ENCODE measurements at places on chromosomes 6 and 20.

GRCh38 chr6:79436241-79436640, 101.0 kb downstream of the LCA5 start:
- DNase-seq = no peak

GRCh38 chr6:80165143-80165542, 58.7 kb downstream of the BCKDHB start:
- peak; percentile 61 for DNase-seq

DNA sequence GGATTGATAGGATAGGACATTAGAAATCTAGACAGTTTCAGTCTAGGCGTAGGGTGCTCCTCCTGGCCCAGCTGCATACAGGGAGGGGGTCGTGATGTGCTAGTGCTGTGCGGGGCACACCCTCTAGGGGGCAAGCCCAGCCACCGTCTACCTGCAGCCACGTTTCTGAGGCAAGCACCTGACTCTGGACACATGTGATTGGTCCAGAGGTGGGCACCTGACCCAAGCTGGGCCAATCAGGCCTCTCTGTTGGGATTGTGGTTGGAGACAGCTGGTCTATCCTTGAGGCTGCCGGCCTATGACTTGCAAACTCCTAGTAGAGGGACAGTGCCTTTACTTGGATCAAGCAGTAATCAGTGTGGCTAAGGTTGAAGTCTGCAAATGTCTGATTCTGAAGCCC, 317.1 kb downstream of the BMP7 start:
- no peak for DNase-seq

DNA sequence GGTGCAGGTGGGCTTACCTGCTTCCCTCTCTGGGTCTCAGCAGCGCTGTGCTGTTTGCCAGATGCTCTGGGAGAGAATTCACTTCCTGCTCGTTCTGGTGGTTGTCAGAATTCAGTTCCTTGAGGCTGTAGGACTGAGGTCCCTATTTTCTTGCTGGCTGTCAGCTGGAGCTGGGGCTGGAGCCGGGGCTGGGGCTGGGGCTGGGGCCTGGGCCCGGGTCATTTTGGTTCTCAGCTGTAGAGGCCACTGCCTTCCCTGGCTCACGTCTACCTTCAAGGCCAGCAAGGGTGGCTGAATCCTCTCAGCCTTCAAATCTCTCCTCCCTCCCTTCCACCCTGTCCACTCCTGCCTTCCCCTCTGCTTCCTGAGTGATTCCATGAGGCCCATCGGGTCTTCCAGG, 16.8 kb upstream of the PHACTR3 start:
- DNase-seq = no peak

- DNase-seq = no peak
Observed at GRCh38 chr6:143150281-143150680, 89.6 kb downstream of the AIG1 start.

DNA sequence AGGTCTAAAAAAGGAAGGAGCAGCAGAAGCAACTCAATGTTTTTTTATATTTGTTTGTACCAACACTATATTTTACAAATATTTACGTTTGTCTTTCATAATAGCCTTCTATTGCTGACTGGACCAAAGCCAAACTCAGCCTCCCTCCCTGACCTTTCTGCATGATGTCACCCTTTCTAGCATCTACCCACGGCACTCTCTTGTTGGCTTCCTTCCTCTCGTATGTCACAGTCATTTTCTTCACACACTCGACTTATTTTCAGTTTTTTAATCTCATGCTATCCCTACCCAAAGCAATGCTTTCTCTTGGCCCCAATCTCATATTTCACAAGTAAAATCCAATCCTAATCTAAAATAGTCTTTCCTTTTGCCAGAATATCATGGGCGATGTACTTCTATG, 16.3 kb upstream of the FAM8A1 start:
- DNase-seq = no peak

DNA sequence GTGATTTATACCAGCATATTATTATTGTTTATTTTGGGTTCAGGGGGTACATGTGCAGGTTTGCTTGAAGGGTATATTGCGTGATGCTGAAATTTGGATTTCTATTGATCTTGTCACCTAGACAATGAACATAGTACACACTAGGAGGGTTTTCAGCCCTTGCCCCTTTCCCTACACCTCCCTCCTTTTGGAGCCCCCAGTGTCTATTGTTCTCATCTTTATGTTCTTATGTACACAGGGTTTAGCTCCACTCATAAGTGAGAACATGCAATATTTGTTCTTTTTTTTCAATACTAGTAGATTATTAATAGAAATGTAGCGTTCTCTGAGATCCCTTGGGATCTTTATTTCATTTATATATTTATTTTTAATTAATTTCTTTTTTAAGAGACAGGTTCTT, 79.2 kb upstream of the MRAP2 start:
- DNase-seq = no peak

- DNase-seq = no peak
Observed at GRCh38 chr6:41713650-41714291, 21.6 kb downstream of the TFEB start.

- peak; percentile 38 for DNase-seq
Observed at GRCh38 chr20:54479138-54479906, 3.9 kb downstream of the DOK5 start.

DNA sequence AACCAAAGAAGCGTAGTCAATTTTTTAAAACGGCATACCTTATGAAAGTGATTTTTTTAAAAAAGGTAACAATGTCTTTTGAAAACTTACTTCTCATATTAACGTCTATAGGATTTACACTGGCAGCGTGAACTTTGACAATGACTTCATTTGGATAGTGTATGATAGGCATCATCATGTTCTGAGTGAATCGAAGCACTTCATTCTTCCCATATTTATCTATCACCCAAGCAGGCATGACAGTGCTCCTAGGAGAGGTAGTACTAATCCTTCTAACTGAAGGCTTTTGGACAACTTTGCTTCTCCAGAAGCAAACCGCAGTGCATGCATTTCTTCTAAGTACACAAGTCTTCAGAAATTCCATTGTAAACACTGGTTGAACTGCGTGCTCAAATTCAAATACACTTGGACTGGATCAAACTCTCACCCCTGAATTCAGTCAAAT, 618 bp downstream of the RTN4IP1 start:
- DNase-seq = no peak

DNA sequence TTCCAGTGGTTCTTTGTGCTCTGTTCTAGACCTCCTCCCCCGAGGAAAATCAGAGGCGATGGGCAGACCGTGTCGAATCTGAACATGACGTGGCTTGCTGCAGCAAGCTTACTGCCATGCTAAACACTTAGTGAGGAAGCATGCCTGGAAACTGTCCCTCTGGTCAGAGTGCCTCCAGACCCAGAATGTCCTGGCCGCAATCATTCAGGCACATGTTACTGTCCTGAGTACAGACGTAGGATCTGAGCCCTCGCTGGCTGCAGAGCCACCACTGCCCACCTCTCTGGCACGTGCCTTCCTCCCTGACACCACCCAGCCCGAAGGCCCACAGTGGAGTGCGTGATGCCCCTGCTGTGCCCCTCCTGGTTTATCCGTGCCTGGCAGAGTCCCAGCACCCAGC, 163.6 kb downstream of the SYNDIG1 start:
- no peak for DNase-seq

GRCh38 chr6:151442371-151442770, 9.6 kb downstream of the RMND1 start:
- no peak for DNase-seq

GRCh38 chr6:64083261-64083660, 447.7 kb downstream of the PHF3 start:
- DNase-seq = peak; percentile 15

DNA sequence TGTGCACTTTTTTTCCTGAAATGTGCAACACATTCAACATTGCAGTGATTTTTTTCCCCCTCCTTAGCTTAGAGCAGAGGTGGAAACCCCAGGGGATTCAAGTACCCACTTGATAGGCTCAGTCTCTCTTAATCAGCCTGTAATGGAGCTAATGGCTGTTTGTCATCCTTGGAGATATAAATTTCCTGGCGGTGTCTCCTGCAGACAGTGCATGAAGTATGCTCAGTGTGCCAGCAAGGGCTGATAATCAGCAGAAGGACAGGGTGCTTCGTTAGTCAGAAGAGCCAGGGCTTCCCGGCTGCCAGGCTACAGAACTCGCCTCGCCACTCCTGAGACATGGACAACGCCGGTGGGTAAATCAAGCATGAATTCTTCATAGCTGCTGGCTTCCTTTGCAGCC, 69.8 kb upstream of the PHACTR2 start:
- no peak for DNase-seq

- DNase-seq = no peak
Observed at GRCh38 chr6:133432021-133432989, 191.1 kb downstream of the EYA4 start.

GRCh38 chr6:111646942-111647341, 41.3 kb upstream of the TRAF3IP2 start:
- no peak for DNase-seq

- DNase-seq = no peak
Observed at GRCh38 chr6:145842693-145843546, 28.3 kb upstream of the FBXO30 start.

GRCh38 chr6:114576330-114576729, 233.5 kb upstream of the HS3ST5 start:
- no peak for DNase-seq

- no peak for DNase-seq
Observed at GRCh38 chr6:110284855-110285254, 73.3 kb downstream of the METTL24 start.

GRCh38 chr6:103280417-103280816, 1579.3 kb downstream of the HACE1 start:
- DNase-seq = no peak

DNA sequence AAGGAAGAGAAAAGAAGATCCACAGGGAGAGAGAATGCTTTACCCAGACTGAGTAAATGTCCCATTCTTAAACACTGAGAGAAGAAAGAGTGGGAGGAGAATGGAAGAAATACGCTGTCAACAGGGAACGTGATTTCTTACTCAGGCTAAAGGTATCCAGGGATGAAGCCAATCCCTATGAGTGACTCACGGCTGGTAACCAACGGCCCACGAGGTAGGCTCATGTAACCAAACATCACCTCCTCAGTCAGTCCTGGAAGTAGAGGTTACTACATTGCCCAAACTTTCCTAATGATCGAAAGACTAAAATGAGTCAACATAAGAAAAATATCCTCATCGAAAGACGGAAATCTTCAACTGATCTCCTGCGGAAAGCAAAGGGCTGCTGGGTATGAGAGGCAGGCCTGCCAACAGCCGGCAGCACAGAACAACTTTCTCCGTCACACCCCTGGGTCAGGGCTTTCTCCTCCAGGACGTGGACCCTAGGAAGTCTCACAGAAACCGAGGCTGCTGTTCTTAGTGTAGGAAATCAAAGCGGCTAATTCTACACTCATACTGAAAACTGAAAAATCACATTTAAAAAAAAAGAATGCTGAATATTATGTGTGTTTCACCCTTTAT, 292.6 kb downstream of the GMDS start:
- no peak for DNase-seq

DNA sequence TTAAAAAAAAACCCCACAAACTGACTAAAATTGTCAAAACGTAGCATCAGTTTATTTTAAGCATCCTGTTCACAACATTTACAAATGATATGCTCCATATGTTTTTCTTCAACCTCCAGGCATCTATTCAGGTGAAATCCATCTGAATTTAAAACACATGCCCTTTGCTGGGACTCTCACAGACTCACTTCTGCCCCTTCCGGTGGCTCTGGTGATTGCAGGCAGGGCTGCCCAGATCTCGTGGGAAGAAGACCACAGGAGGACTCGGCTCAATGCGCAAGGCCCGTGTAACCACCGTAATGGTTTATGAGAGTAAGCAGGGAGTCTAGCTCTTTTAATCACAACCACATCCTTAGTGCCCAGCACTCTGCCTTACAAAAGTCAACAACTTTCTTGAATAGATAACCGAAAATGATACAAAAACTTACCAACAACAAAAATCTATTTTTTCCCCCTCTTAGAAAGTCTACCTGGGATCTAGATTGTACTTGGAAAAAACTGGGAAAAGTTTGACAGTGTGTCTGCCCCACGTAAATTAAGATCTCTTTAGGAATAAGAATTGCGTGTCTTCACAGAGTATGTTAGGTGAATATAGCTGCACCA, 139.1 kb downstream of the KIF16B start:
- DNase-seq = peak; percentile 65

- no peak for DNase-seq
Observed at GRCh38 chr6:56268266-56268665, 20.9 kb upstream of the COL21A1 start.

DNA sequence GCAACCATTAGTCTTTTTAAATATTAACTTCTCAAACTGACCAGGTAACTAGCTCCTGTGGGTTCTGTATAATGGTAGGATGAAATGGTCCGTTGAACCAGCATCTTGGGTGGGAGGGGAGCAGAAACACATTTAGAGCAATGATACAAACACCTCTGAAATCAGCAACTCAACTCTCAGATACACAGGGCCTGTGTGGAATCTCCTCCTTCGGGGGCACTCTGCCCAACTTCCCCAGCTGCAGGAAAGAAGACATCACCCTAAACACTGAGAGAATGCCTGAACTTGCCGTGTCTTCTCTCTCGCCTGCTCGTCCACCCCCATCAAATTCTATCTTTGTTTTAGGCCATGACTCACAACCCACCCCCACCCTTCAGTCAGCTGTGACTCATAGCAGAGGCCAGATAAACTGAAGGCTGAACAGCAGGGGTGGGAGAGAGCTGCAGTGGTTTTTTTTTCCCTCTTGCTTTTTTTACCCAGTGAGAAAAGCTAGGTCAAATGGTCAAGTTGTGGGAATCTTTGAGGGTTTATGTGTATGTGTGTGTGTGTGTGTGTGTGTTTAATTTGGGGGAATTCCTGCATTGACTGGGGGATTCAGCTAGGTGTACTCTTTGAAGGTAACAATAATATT, 593.4 kb upstream of the JAG1 start:
- DNase-seq = no peak

DNA sequence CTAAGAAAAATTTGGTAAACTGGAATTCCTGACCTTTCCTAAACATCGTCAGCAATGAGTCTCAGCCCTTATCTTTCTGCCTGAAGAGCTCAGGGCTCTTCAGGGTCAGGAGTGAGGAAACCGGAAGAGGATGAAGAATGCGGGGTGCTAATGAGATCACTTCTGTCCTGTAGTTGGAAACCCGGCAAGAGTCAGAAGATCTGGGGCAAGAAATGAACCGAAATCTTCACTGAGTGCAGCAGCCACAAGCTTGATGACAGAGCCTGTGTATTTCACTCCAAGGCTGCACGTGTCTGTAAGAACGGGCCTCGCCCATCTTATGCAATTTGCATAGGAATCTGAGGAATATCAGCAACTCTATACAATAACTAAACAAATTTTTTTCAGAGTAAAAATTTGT, 60.4 kb upstream of the QKI start:
- DNase-seq = no peak

GRCh38 chr6:166420351-166420750, 37.6 kb upstream of the MPC1 start:
- no peak for DNase-seq
